Mucosa of descending colon (tissue), 3 donors: ENCODE measurements at places on chromosomes 1 and 21. TPM values are rescaled to one million over a fixed set of nuclear protein-coding genes. Genes with fewer than 3 reads are reported as not detected.

Gene SPATA17
- total RNA-seq = 0.36 TPM

- DNase-seq = no peak
Observed at GRCh38 chr1:46942086-46942485, 810 bp upstream of the CYP4A11 start.

Gene CELA3B
- total RNA-seq = 3.5 TPM

GRCh38 chr1:226772446-226773139 is 33.5 kb upstream of the ITPKB start:
- no peak for DNase-seq

- DNase-seq = no peak
Observed at GRCh38 chr1:27342391-27342777, 562 bp downstream of the SYTL1 start.

Gene AUNIP
- total RNA-seq = 0.35 TPM

GRCh38 chr1:107940701-107941100 is 24.3 kb downstream of the VAV3 start:
- no peak for DNase-seq

Gene CFHR4
- total RNA-seq = not detected

- DNase-seq = no peak
Observed at GRCh38 chr1:36728846-36729245, 246.1 kb upstream of the CSF3R start.

DNA sequence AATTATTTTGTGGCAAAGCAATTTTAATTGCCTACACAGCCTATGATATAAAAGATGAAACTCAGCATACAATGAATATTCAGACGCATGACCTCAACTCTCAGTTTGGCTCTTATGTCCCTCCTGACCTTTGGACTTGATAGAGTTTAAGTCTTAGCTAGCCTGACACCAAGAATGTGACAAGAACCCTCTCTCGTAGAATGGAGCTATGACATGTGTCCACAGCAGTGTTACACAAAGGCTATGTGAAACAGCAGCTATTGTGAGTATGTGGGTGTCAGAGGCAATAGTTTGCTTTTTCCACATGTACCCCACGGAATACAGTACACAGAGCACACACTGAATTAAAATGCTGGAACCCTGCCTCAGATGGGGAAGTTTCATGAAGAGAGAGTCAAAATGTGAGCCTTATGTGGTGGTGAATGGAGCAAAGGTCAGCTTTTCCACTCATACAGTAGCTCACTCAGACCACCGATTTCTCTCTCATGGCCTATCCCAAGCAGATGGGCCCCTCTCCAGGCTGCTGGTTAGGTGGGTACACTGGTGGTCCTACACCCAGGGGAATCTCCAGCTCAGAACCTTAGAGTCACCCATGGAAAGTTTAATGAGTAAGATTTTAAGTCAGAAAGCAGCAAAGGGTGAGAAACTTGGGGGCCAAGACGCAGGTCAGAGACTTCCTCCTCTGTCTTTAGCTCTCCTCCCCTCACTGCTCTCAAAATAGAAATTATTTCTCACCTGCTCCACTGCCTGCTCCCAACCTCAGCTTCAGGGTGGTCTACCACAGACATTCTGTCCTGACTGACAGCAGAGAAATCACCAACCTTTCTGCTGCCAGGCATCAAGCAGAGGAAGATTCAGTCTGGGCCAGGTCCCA is 10.1 kb upstream of the XCL2 start:
- DNase-seq = no peak

- no peak for DNase-seq
Observed at GRCh38 chr1:200493344-200493743, 83.5 kb upstream of the ZNF281 start.

Gene CHIA
- total RNA-seq = not detected

Gene DNASE2B
- total RNA-seq = 1.0 TPM

Gene TSPEAR
- total RNA-seq = not detected

- DNase-seq = no peak
Observed at GRCh38 chr1:168766568-168766967, 37.6 kb upstream of the DPT start.

Gene UBE4B
- total RNA-seq = 66.2 TPM

Gene CD1B
- not detected for total RNA-seq

Gene LRRC71
- total RNA-seq = not detected

Gene CNTN2
- total RNA-seq = 6.8 TPM

Gene PIK3C2B
- 90.4 TPM for total RNA-seq

DNA sequence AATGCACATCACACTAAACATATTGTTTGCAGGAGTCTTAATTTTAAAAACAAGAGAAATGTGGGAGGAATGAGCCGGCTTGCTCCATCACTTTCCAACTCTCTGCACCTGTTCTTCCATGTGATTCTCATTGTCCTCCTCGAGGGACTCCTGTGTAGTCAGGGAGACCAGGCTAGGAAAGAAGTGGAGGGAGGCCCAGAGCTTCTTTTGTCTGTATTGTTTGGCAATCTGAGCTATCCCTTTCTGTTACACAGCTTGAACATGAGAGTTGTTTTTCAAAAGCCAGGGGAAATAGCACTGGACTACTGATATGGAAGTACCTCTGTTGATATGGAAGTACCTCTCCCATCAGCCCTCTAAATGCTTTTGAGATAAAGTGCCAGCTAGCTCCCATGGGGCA is 18.8 kb upstream of the LRRC8D start:
- DNase-seq = no peak

- no peak for DNase-seq
Observed at GRCh38 chr1:181392613-181393220, 90.6 kb upstream of the CACNA1E start.

- no peak for DNase-seq
Observed at GRCh38 chr1:231883382-231883781, 256.8 kb downstream of the DISC1 start.

Gene MATN1
- total RNA-seq = not detected

Gene OLIG1
- not detected for total RNA-seq

- no peak for DNase-seq
Observed at GRCh38 chr1:85615586-85616363, 35.2 kb downstream of the CCN1 start.

Gene MACO1
- total RNA-seq = 22.5 TPM

GRCh38 chr1:204960306-204961125 is 82.5 kb upstream of the CNTN2 start:
- no peak for DNase-seq

DNA sequence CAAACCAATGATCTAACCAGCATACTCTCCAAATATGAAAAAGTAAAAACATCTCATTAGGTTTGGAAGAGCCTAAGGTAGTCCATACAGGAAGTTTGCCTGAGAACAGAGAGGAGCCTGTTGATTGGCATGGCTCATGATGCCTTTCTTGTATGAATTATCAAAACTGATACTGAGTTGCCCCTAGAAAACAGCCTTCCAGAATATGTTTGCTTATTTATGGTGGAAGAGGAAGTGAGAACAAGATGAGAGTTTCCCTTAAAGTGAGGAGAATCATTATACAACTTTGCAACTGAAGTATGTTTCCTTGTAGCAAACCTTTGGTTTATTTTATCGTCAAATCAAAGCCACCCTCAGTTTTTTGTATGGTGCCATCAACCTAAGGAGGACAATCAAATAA is 23.8 kb upstream of the KIAA1614 start:
- no peak for DNase-seq

DNA sequence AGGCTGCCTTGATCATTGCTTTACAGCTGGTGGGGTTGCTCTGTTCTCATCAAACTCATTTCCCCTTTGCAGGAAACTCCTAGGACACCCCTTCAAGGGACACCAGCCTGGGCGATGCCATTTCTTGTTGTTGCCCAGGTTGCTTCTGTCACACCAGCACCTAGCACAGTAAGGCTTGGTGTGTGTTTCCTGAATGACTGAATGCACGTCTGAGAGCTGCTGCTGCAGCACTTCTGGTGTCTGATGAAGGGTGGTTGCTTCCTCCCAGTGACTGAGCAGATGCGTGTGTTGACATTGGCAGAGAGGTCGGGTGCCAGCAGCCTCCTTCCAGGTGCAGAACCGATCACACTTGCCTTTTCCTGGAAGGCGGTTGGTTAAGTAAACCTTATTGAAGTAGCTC is 477.4 kb downstream of the CAMTA1 start:
- DNase-seq = peak; percentile 68

DNA sequence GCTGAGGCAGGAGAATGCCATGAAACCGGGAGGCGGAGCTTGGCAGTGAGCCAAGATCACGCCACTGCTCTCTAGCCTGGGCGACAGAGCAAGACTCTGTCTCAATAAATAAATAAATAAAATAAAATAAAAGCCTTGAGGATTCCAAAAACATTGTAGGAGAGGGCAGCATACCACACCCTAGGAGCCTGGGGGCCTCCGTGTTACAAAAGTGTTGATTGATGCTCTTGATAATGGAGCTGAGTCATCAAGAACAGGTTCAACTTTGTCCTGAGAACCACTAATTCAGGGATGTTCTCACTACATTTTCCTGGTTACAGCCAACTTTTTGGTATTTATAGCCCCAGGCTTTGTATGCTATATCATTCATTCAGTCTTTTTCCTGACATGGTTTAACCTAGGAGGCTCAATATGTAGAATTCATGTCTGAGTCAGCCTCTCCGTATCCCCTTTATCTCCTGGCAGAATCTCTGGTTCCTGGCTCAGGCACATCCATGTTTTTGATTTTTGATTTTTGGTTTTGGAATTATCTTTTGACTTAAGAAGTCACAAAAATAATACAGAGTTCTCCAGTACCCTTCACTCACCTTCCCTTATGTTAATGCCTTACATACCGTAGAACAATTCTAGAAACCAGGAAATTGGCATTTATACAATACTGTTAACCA is 69.4 kb downstream of the LRRC8D start:
- DNase-seq = no peak

Gene KIF17
- total RNA-seq = 0.63 TPM

GRCh38 chr1:2148691-2149090 is 45.9 kb downstream of the FAAP20 start:
- no peak for DNase-seq

GRCh38 chr1:22860883-22861385 is 111.7 kb downstream of the LACTBL1 start:
- DNase-seq = no peak

DNA sequence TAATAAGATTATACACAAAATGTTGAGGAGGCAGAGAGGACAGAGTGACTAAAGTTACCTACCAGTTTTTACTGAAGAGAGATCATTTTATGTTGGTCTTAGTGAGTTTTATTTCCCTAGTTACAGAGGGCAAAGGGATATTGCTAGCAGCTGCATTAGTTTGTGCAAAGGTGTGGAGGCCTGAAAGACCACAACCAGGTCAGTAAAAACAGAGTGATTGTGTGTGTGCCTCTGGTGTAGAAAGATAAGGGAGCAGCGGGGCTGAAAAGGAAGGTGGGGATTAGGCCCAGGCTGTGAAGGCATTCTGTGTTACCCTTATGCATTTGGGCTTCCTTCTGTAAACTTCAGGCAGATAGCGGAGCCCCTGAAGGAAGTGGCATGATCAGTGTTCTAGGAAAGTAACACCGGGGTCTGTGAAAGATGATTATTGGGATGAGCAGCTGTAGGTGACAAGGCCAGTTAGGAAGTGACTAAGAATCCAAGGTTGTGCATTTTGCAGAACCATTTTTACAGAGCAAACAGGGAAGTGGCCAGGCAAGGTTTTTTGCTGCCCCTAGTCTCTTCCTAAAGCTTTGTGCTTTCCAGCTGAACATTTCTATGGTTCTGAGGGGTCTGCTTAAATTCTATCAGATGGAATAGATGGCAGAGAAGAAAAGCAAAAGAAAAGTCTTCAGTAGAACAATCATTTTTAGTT is 3.7 kb downstream of the GADD45A start:
- no peak for DNase-seq

Gene KCNQ4
- 1.3 TPM for total RNA-seq

Gene LMNA
- 263 TPM for total RNA-seq

DNA sequence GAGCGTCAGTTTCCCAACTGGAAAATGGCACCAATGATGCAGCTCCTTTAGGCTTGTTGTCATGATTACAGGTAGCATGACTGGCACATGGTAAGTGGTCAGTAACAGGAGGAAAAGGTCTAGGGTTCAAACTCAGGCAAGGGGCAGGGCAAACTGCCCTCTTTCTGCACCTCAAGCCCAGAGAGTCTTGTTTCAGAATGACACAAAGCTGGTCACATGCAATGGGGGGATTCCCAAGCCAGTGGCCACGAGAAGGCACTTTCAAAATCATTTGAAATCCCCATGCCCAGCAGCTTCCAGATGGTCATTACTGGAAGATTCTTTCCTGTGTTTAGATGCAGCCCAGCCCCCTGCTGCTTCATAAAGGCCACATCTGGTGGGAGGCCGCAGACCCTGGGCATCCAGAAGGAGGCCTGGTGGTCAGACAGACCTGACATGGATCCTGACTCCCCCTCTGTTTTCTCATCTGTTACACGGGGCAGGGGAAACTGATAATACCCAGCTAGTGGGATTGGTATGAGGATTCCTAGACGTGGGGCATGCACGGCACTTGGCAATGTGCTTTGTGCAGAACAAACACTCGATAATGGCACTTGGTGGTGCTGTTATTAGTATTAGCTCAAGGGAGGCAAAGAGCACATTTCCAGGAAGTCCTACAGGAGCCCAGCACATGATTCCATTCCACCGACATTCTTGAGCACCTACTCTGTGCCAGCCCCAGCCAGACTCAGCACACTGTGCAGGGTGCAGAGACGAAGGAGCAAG is 6.9 kb upstream of the PLA2G2D start:
- DNase-seq = no peak

Gene CDK18
- 37.0 TPM for total RNA-seq
